ENCODE measurements at places on chromosomes 2 and 18.

DNA sequence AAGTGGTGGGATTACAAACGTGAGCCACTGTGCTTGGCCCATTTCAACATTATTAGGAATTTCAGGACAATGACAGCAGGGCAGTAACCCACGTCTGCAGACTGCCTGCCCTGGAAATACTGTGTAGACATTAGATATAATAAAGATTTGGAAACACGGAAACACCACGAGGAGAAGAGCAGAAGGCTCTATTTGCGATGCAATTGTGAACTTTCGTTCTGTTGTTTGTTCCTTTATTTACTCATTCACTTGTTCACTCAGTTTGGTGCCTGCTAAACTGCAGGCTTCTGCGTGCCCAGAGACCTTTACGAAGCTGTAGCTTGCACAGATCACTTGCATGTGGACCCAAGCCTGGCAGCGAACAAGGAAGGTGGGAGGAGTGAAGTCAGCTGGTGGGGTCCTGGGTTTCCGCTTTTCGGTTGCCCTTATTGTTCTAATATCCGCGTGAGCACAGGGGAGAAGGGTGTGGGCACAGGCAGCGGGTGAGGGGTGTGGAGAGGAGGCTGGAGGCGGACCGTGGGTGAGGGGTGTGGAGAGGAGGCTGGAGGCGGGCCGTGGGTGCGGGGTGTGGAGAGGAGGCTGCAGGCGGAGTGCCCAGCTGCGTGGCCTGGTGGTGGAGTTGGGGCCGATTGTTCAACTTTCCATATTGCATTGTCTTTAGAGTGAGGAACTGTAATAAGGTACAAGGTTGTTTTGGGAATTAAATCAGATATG, 3.4 kb downstream of the COLEC11 start:
- no peak for DNase-seq

GRCh38 chr18:34085140-34085739, 139.5 kb downstream of the NOL4 start:
- no peak for DNase-seq

DNA sequence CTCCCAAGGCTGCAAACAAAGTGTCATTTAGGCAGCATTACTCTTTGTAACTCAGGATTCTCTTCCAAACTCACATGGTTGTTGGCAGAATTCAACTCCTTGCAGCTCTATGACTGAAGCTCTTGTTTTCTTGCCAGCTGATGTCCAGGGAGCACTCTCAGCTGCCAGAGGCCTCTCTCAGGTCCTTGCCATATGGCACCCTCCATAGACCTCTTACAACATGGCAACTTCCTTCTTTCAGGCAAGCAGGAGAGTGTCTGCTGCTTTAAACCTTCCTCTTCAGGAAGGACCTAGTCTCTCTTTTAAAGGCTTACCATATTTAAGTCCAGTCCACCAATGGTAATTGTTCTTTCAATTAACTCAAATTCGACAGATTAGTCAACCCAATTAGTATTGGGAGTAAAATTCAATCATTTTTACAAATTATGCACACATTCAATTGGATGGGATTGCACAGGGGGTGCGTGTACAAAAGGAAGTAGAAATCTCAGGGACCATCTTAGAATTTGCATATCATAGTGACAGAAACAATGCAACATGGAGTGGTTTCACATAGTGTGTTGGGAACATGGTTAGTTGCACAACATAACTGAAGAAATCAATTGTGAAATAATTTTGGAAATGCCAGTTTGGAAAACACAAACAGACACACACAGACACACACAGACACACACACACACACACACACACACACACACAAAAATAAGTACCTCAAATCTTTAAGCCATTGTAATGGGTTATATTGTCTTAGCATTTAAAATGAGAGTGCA, 893.5 kb upstream of the ZEB2 start:
- DNase-seq, result no peak

- DNase-seq, result no peak
These were observed 4.0 kb upstream of the LDLRAD4 start for GRCh38 chr18:13214609-13215008.

DNA sequence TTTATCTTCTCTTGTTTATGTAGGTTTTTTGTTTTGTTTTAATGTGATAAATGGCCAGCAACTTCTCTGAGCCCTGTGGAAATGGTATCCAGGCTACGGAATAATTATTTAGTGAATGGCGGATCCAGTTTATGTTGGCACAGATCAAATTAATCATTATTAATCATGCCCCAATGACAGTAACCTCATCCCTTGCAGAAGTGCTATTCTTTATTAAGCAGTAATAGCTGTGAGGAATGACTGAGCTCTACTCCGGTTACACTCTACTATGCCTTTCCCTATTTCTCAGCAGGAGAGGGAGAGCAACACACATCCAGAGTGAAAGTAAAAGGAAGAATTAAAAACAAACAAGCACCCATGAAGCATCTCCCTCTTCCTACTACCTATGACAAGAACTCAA, 84.8 kb downstream of the SETBP1 start:
- DNase-seq, result no peak

- DNase-seq, result no peak
These were observed 59.4 kb upstream of the UPP2 start for GRCh38 chr2:158042245-158042644.

DNA sequence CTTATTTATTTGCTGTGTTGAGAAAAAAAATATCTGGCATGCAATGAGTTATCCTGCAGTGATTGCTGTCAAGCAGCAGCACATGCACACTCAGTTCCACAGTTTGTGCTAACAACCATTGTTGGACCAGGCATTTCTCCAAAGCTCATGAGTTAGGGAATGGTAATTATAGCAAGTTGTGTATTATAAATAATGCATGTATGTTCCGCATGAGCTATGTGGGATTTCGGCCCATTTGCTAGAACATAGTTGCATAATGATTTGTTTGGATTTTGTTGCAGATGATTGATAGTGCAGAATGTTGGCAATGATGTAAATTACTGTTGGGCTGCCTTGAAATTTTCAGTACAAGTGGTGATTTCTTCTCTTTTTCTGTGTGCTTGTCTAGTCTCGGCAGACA, 10.7 kb downstream of the KCNJ3 start:
- DNase-seq, result no peak

GRCh38 chr2:161681046-161681445, 56.8 kb downstream of the SLC4A10 start:
- no peak for DNase-seq

DNA sequence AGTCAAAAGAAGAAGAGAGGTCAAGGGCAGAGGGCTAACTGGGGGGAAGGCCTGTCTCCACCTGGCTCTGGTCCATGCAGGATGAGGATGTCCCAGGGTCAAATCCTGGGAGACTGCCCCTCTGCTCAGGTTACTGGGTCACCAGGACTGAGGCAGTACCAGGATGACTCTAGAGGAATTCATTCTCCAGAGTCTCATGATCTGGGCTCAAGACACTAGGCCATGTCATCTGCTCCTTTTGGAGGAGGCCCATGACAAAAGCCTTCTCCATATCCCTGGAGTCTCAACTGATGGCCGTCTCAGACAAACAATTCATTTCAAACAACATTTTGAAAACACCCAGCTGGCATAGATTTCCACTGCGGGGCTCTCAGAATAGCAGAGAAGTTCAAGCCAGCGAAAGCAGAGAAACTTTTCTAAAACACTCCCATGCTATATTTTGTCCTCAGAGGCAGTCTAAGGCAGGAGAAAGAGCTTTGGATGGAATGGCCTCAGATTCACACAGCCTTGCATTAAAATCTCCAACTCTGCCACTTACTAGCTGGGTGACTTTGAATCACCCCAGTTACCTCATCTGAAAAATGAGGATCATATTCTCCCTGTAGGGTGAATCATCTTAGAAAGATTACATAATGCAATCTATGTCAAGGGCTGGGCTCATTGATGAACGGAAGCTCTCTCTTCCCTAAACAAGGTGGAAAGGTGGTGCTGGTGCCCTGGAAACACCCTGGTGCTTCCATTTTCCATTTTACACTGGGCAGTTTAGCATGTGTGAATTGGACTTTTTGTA, 48.8 kb upstream of the LCLAT1 start:
- no peak for DNase-seq

GRCh38 chr2:230130668-230131364, 62.1 kb upstream of the SLC16A14 start:
- no peak for DNase-seq

DNA sequence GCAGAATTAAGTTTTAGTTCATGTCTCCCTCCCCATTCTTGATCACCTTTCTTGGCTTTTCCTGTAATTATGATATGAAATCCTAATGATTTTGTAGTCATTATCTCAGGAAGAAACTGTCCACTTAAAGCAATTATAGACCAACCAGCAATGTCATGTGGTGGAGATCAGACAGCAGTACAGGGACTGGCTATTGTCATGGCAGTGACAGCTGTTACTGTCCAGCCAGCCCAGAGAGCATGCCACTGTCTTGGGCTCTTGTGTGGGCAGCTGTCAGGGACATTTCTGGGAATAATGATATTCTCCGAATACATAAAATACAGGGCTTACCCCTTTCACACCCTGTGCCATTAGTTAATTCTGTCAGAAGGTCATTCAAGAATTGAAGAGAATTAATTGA, 355.3 kb upstream of the RAB12 start:
- no peak for DNase-seq

GRCh38 chr18:49815927-49816326, 2.6 kb upstream of the ACAA2 start:
- no peak for DNase-seq

DNA sequence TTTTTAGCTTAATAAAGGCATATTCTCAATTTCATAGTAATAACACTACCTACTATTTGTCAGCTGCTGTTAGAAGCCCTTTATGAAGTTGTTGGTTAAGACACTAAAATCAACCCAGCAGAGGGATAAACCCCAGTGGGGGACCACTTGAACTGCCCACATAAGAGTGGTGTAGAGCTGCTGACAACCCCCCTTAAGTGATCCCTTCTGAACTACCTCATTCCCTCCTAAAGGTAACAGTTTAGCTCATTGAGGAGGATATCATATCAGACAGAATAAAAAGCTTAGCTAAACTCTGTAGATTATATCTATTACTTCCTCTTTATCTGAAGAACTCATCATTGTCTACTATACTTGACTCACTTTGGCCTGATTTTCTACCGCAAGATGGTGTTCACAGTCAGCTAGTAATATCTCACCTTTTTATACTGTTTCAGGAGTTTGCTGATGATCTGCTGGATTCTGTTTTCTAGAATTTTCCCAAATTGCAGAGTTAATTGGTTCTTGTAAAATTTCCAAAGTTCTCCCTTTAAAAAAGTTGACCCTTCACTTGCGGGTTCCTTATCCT, 16.2 kb downstream of the GALM start:
- DNase-seq, result peak; percentile 69

DNA sequence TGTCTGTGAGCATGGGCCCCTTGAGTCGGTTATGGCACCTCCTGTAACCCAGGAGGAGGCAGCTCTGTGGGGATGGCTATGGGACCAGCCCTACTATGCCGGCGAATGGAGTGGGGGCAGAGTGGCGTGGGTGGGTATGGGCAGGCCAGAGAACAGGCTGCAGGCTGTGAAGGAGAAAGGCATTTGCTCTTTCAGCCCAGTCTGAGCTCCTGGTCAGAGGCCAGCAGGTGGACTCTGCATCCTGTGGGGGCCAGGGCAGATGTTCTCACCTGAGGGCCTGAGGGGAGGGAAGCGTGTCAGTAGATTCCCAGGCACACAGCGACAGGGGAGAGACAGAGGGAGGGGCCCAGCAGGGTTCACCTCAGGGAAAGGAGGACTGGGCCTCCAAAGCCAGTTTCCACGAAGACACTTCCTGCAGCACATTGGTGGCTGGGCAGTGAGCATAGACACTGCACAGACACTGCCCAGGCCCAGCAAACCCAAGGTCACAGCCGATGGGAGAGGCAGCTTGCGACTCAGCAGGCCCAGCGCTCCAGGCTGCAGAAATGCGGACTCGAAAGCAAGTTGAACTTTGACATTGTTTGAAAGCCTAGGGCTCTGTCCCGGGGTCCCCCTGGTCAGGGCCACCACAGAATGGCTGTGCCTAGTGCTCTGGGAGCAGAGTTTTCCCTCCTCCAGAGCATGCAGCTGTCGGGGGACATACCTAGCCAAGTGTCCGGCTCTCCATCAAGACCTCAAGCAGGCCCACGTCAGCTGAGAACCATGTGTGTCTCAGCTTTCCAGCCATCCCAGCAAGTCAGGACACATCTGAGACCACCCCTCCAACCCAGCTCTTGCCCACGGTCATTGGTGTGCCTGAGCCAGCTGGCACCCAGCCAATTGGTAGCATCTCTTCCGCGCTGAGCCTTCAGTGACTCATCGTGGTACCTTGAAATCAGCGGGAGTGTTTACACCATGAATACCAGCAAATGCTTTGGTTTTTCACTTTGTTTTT, 53.8 kb downstream of the TGOLN2 start:
- no peak for DNase-seq

GRCh38 chr2:156574112-156574511, 137.9 kb downstream of the GPD2 start:
- DNase-seq, result no peak

GRCh38 chr2:146852661-146853060, 992.2 kb upstream of the ACVR2A start:
- no peak for DNase-seq

DNA sequence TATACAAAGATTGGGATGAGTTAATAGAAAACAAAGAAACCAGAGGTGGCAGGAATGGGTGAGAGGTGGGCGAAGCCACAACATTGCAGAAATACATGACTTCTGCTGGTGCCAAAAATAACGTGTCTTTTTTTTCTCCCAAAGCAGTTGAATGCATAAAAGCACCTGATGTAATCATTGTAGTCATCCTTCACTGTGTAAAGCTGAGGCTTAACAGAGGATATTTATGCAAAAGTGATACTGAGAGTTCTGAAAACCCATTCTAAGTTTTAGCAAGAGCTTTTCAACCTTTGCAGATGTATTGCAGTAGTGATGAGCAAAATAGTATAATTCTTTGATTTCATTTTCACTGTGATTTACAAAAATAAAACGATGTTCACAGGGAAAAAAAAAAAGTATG, 173.0 kb downstream of the PTGR3 start:
- DNase-seq, result no peak

GRCh38 chr2:27320958-27321543, 1.8 kb downstream of the MPV17 start:
- DNase-seq, result no peak

DNA sequence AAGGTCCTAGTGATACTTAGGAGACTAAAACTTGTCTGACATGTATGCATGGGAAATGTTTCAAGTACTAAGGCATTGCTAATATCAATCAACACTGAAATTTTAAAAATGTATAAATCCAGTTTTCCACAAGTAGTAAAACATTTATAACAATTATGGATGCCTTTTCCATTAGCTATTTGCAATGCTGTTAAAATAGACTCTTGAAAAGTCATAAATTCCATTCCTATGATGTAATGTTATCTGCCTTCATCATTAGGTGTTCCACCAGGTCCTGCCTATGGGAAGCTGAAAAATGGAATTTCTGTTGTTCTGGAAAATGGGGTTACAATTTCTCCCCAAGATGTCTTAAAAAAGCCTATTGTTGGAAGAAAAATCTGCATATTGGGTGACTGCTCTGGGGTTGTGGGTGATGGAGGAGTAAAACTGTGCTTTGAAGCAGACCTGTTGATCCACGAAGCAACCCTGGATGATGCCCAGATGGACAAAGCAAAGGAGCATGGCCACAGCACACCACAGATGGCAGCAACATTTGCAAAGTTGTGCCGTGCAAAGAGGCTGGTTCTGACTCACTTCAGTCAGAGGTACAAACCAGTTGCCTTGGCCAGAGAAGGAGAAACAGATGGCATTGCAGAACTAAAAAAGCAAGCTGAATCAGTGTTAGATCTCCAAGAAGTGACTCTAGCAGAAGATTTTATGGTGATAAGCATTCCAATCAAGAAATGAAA, 18.7 kb downstream of the ELAC1 start:
- no peak for DNase-seq
